Hepatocyte (in vitro differentiated cells): ENCODE measurements at places on chromosomes 16 and 17. TPM values are rescaled to one million over a fixed set of nuclear protein-coding genes. Genes with fewer than 3 reads are reported as not detected.

Gene TGFB1I1
- total RNA-seq: 14.5 and 15.7 TPM in 2 replicates

Gene AIPL1
- not detected in 2 replicates for total RNA-seq

Gene NTN1
- 1.5 and 2.1 TPM in 2 replicates for total RNA-seq

Gene PABPN1L
- total RNA-seq: not detected in 2 replicates

Gene TBC1D28
- total RNA-seq: not detected in 2 replicates

Gene TLCD3B
- total RNA-seq: not detected in 2 replicates

Gene STX1B
- total RNA-seq: 0.87 and 1.6 TPM in 2 replicates

Gene MYH3
- 0.48 and 0.93 TPM in 2 replicates for total RNA-seq

Gene ABCC3
- 12.6 and 18.1 TPM in 2 replicates for total RNA-seq

Gene TPSD1
- total RNA-seq: not detected in 2 replicates

Gene PRSS33
- 0.20 TPM in 1 of 2 replicates, not detected in the other for total RNA-seq

Gene RAB37
- 5.9 and 6.1 TPM in 2 replicates for total RNA-seq

Gene ASPA
- 0.27 and 1.2 TPM in 2 replicates for total RNA-seq

Gene CYGB
- 7.8 and 15.5 TPM in 2 replicates for total RNA-seq

Gene TIMP2
- total RNA-seq: 54.7 and 63.3 TPM in 2 replicates
